Astrocyte (in vitro differentiated cells and primary cell): ENCODE measurements at places on chromosomes 16 and 17. TPM values are rescaled to one million over a fixed set of nuclear protein-coding genes. Genes with fewer than 3 reads are reported as not detected.

Gene RCVRN
- not detected in 2 replicates for total RNA-seq

Gene KRTAP17-1
- total RNA-seq: not detected in 2 replicates

DNA sequence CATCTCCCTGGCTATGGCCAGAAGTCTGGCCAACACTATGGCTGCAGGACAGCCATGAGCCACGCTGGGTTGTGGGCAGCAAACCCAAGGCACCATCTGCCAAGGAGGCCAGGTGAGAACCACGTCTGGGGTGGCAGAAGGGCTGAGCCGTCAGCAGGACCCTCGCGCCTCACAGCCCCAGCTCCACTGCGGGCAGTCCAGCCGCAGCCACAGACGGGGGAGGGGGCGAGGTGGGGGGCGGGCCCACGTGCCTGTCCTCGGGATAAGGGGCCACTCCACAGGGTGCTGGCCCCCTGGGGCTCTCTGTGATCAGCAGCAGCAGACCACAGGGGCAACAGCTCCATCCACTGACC is 6.5 kb upstream of the BAIAP2 start:
- peaks cover 18% of the 10 kb centered on the region for H3K27me3 ChIP-seq
- H3K27ac ChIP-seq: no peak overlapping the region
- no peak for DNase-seq
- no peak overlapping the region for H3K4me3 ChIP-seq
- H3K36me3 ChIP-seq: no peaks in the 10 kb centered on the region

GRCh38 chr16:26688105-26688504 is 378.6 kb upstream of the C16orf82 start:
- H3K27me3 ChIP-seq: no peaks in the 10 kb centered on the region
- no peak overlapping the region for H3K27ac ChIP-seq
- no peak for DNase-seq
- no peaks in the 10 kb centered on the region for H3K4me1 ChIP-seq
- H3K4me3 ChIP-seq: no peak overlapping the region

- no peak for DNase-seq
- H3K36me3 ChIP-seq: no peaks in the 10 kb centered on the region
- H3K4me3 ChIP-seq: no peak overlapping the region
- no peaks in the 10 kb centered on the region for H3K4me1 ChIP-seq
Measured at GRCh38 chr17:64998436-64999190, 57.9 kb downstream of the GNA13 start.
